T-helper 2 cell treated with Interferon-gamma antibody and Interleukin-4, amounts not matched to agents 100 ng/mL and 5 ng/mL, for 36 hours (primary cell): ENCODE measurements at places on chromosomes 16 and 17. TPM values are rescaled to one million over a fixed set of nuclear protein-coding genes. Genes with fewer than 3 reads are reported as not detected.

OR3A2 gene
- 0.39 and 1.2 TPM in 2 replicates for total RNA-seq

PMFBP1 gene
- total RNA-seq = 1.1 and 2.5 TPM in 2 replicates

P2RX1 gene
- 2.0 and 2.5 TPM in 2 replicates for total RNA-seq

FN3K gene
- 4.2 and 5.3 TPM in 2 replicates for total RNA-seq

DHRS7C gene
- not detected in 2 replicates for total RNA-seq

HOXB1 gene
- total RNA-seq = not detected in 2 replicates

P3H4 gene
- total RNA-seq = 3.8 and 6.1 TPM in 2 replicates

HOXB13 gene
- total RNA-seq = not detected in 2 replicates

WWP2 gene
- 70.3 and 73.2 TPM in 2 replicates for total RNA-seq

GNGT2 gene
- total RNA-seq = 13.3 and 13.7 TPM in 2 replicates

ALOX12B gene
- total RNA-seq = not detected in 2 replicates

RHBDL1 gene
- 0.91 and 1.4 TPM in 2 replicates for total RNA-seq

EVPL gene
- total RNA-seq = 0.02 and 0.16 TPM in 2 replicates

AIPL1 gene
- total RNA-seq = not detected in 2 replicates

CCL17 gene
- total RNA-seq = not detected in 2 replicates

CACNG1 gene
- total RNA-seq = not detected in 2 replicates

HS3ST3A1 gene
- total RNA-seq = 4.5 and 6.3 TPM in 2 replicates

TAC4 gene
- total RNA-seq = not detected in 2 replicates

MAF gene
- total RNA-seq = 46.2 and 47.6 TPM in 2 replicates

SLC22A31 gene
- total RNA-seq = 1.4 and 2.5 TPM in 2 replicates

KRTAP2-1 gene
- total RNA-seq = not detected in 2 replicates

CACNA1G gene
- total RNA-seq = 0.02 TPM in 1 of 2 replicates, not detected in the other

SEZ6L2 gene
- total RNA-seq = not detected in 2 replicates

RAB40C gene
- total RNA-seq = 13.6 and 16.3 TPM in 2 replicates

ALOX12 gene
- not detected in 2 replicates for total RNA-seq

DCTN5 gene
- 99.9 and 103 TPM in 2 replicates for total RNA-seq

TMEM92 gene
- total RNA-seq = 0.30 and 0.59 TPM in 2 replicates

KRTAP4-5 gene
- not detected in 2 replicates for total RNA-seq

DBNDD1 gene
- 0.09 and 0.14 TPM in 2 replicates for total RNA-seq

HAGHL gene
- 5.9 and 8.5 TPM in 2 replicates for total RNA-seq

KRTAP4-6 gene
- not detected in 2 replicates for total RNA-seq

ZFP1 gene
- total RNA-seq = 11.4 and 11.7 TPM in 2 replicates

NPB gene
- 0.11 and 0.48 TPM in 2 replicates for total RNA-seq

NOS2 gene
- total RNA-seq = not detected in 2 replicates

CCL8 gene
- not detected in 2 replicates for total RNA-seq

ZNF830 gene
- 24.6 and 26.1 TPM in 2 replicates for total RNA-seq

BAIAP3 gene
- total RNA-seq = 0.18 and 0.66 TPM in 2 replicates

SHCBP1 gene
- total RNA-seq = 54.4 and 57.9 TPM in 2 replicates

TP53TG3B gene
- not detected in 2 replicates for total RNA-seq

CD300A gene
- total RNA-seq = 32.8 and 36.5 TPM in 2 replicates

RNF222 gene
- total RNA-seq = 0.05 TPM in 1 of 2 replicates, not detected in the other

TBX6 gene
- 0.89 and 1.0 TPM in 2 replicates for total RNA-seq

TP53TG3E gene
- not detected in 2 replicates for total RNA-seq

BCO1 gene
- total RNA-seq = not detected in 2 replicates

KRT20 gene
- total RNA-seq = not detected in 2 replicates

CCL3 gene
- total RNA-seq = 9.2 and 10.1 TPM in 2 replicates
